ENCODE measurements at places on chromosomes 6 and 20.

- DNase-seq = no peak
These were observed 139.1 kb upstream of the LAMP5 start for GRCh38 chr20:9375221-9375681.

DNA sequence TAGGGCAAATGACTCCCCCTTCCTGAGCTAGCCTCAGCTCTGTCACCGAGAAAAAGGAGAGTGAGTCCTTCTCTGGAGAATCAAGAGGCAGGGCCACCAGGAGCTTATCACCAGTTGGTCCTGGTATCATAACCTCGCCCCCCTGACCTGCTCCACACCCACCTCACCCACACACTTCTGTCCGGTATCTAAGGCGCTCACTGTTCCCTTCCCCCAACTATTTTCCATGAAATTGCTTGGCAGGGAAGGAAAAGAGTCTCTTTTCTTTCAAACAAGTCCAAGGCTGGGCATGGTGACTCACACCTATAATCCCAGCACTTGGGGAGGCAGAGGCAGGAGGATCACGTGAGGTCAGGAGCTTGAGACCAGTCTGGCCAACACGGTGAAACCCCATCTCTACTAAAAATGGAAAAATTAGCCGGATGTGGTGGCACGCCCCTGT lies 77.6 kb downstream of the ZMYND8 start:
- DNase-seq = no peak

GRCh38 chr6:44367681-44368080 lies 19.8 kb upstream of the CDC5L start:
- DNase-seq = no peak

- no peak for DNase-seq
These were observed 12.3 kb upstream of the DSP start for GRCh38 chr6:7529141-7529540.

DNA sequence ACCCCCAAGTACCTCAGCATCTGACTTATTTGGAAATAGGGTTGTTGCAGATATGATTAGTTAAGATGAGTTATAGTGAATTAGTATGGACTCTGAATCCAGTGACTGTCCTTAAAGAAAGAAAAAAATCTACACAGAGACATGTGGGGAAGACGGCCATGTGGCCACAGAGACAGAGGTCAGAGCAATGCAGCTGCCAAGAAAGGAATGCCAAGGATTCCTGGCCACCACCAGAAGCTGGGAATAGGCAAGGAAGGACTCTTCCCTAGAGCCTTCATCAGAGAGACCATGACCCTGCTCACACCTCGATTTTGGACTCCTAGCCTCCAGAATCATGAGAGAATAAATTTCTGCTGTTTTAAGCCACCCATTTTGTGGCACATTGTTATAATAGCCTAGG lies 81.8 kb downstream of the FYN start:
- DNase-seq = no peak

DNA sequence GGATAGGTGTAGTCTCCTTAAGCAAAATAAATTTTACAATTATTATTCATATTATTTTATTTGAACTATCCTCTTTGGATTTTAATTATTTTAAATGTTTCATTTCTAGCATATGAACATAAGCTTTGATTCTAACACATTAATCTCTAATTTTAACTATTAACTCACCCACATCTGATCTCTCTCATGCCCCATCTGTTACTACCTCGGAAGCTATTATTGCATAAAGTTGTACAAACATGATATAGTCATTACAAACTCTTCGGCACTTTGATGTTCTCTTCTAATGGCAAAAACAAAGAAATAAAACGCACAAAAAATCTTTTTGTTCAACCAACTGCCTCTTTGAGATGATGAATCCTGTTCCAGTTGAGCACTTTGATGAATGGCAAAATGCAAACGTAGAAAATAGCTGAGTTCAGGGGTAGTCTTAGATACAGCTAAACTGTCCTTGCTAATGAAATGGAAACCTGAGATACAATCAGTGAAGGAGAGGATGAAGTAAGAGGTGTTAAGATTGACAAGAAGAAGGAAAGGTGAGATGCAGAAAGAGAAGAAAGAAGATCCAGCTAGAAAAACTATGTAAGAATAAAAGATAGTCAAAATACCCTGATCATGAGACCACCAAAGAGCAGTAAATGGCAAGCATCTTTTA lies 41.1 kb downstream of the EPM2A start:
- DNase-seq = peak; percentile 5
